ENCODE measurements at places on chromosomes 3 and 15.

- DNase-seq, result no peak
These were observed 8.3 kb downstream of the SERPINI1 start for GRCh38 chr3:167743799-167744198.

GRCh38 chr3:1798711-1799405 is 299.8 kb upstream of the CNTN4 start:
- DNase-seq, result no peak

GRCh38 chr3:146640955-146641867 is 36.1 kb upstream of the PLSCR5 start:
- DNase-seq, result no peak

GRCh38 chr15:101499863-101500713 is 10.6 kb upstream of the PCSK6 start:
- no peak for DNase-seq

DNA sequence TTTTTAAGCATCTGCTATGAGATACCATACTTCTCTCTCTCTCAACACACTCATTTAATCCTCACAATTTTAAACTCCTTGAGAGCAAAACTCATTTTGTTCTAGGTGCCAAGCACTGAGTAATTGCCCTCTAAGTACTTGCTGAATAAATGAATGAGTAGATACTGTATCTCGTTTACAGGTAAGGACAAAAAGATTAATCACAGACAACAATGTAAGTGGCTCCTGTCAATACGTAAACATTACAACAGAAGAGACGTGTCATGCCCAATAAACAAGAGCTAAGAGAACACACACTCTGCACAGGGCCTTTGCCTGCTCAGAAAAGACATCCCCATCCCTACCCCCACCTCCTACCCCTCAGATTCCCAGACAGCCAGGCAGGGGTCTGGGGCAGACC is 59.8 kb downstream of the CHSY1 start:
- no peak for DNase-seq

GRCh38 chr3:157369727-157370421 is 66.8 kb upstream of the PTX3 start:
- DNase-seq, result no peak

DNA sequence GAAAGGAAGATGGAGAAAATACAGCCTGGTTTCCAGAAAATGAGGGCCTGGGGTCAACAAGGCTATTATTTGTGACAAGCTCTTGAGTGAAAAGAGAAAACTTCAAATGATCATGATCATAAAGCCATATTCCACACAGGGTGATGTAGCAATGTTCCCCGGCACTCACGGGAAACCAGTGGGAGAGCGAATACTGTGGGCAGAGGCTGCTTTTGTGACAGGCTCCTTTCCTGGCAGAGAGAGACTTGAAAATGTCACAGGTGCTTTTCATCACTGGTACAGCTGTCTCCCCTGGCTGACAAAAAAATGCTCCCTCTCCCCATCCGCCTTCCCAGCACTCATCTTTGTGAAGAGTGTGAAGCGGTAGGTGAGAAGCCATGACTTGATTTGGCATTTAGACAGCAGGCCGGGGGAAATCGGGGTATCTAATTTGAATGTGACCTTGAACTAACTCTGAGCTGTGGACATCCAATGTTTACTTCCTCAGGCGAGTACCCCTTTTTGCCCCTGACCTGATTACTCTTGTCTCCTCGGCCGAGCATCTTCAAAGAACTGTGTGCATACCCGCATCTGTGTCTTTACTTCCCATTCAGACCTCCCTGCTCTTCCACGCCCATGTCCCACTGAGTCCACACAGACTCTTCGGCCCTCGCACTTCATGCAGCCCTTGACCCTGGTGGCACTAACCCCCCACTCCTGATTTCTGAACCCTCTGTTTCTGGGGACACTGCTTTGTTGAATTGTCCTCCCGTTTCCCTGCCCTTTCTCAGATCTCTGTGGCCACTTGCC is 23.2 kb downstream of the CA12 start:
- no peak for DNase-seq

GRCh38 chr3:16534640-16535262 is 21.3 kb upstream of the RFTN1 start:
- DNase-seq, result no peak

GRCh38 chr3:145251311-145251710 is 909.7 kb downstream of the PLOD2 start:
- no peak for DNase-seq

- no peak for DNase-seq
These were observed 30.7 kb upstream of the USP3 start for GRCh38 chr15:63473749-63473998.

Measured in liver (tissue), 10 donors.